ENCODE measurements at places on chromosomes 11 and 22. TPM values are rescaled to one million over a fixed set of nuclear protein-coding genes. Genes with fewer than 3 reads are reported as not detected.
A peak's percentile ranks its signal among the peaks of the same experiment; 100 is the strongest.

DNA sequence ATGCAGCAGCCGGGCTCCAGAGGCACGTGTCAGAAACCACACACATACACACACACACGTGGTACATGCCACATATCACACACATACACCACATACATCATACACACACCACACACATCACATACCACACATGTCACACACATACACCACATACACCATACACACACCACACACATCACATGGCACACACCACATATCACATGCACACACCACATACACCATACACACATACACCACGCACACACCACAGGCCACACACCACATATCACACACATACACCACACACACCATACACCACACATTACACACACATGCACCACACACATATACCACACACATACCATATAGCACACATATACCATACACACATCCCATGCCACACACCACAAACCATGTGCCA, 97.5 kb upstream of the PRR5 start:
- no peak for DNase-seq

GRCh38 chr11:68266121-68266891, 5.5 kb downstream of the C11orf24 start:
- DNase-seq: peak; percentile 81

- DNase-seq: no peak
Measured at GRCh38 chr11:68652683-68653156, 31.6 kb upstream of the GAL start.

DNA sequence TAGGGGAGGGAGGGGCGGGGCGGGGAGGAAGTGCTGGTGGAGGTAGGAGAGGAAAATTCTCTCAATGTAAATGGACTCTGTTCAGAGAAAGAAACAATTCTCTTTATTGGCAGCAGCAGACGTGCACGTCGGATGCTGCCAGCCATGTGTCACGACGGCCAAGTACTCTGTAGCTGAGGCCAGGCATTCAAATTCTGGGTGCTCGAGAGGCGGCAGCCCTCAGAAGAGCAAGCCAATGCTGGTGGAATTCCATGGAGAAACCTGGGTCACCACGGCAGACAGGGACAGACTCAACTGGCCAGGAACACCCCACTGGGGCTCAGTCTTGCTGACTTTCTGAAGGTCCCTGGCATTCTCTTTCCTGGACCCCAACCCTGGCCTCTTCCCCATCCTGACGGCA, 90.8 kb downstream of the ABTB2 start:
- DNase-seq: no peak

- no peak for DNase-seq
Measured at GRCh38 chr22:37053310-37054055, 1.9 kb downstream of the KCTD17 start.

DNA sequence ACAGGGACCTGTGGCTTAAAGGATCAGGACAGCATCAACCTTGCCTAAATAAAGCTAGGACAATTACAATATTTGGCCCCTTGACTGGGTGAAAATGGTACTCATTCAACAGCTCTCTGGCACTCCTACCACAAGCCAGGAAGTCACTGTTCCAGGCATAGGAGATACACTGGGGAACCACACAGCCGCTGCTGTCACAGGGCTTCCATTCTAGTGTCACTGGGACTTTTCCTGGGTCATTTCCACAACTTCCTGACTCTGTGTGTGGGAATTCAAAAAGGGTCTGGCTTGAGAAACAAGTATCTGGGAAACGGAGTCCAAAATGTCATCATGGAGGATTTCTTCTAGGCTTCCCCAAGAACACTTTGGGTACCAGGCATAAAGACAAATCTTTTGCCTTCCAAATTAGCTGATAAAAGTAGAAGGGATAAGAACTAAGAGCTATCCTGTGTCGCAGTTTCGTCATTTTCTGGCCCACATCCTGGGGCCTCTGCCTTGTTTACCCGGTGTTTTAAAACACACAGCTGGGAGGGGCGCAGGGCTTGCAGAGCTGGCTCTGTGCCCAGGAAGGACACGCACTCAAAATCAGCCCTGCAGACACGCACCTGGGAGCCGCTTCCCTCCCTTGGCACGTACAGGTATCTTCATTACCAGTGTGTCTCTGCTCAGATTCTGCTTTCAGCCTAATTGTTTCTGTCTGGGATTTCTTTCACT, 38.0 kb downstream of the TMEM45B start:
- no peak for DNase-seq

DNA sequence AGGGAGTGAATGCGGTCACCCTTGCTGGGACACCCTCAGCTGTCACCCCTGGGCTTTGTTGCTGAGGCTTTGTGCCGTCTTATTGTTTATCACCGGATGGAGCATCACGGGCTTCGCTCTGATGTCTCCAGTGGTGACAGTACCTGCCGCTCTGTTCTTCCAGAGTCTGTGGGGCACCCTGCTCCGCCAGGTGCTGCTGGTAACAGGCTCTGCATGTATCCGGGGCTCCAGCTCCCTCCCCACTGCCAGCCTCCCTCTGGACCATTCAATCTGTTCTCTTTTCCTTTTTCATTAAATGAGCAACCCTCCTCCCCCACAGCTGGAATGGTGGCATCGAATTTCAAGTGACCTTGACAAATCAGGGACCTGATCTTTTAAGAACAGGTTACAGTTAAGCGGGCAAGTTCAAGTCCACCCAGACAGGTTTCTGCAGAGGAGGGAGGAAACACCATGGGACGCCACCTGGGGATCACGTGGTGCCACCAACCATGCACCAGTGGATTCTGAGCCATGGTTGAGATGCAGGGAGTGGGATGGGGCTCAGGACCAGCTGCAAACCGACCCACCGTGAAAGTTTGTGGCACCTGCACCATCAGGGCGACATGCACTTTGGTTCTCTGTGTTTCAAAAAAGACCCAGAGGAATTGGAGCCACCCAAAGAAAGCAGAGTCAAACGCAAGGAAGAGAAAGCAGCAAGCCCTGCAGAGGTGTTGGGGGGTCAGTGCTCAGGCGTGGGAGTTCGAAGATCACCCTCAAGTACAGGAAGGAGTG, 89.3 kb downstream of the BCR start:
- no peak for DNase-seq

DNA sequence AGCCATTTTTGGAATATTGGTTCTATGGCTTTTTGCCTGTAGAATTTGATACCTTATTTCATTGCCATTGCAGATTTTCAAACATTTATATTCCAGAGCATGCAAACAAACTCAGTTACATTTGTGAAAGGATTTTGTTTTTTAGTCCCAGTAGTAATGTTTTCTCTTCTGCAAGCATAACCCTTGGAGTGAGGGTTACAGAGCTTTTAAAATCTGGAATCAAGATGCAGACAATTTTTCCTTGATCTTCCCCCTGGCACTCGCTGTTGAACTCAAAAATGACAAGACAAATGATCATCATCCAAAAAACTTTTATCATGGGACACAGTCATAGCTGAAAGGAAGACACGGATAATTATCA, 20.8 kb downstream of the BBOX1 start:
- DNase-seq: no peak

GRCh38 chr11:12845739-12846358, 163.3 kb upstream of the RASSF10 start:
- no peak for DNase-seq

DNA sequence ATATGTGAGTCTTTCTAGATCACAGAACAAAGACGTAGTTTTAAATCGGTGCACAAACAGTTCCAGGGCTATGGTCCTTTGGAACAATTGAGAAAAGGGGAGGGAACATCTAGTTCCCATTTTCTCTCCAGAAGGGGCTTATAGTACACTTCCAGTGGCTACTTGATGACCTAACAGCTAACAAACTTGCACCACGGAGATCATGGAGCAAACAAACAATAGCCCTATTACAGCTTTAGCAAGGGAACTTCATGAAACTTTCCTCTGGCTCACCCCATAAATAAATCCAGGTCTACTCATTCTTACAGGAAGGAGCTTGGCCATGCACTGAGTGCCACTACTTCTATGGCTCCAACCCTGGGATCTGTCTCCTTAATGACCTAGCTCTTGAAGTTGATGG, 8.3 kb upstream of the FOLR2 start:
- no peak for DNase-seq

- no peak for DNase-seq
Measured at GRCh38 chr11:69903211-69903610, 84.0 kb upstream of the FGF3 start.

DNA sequence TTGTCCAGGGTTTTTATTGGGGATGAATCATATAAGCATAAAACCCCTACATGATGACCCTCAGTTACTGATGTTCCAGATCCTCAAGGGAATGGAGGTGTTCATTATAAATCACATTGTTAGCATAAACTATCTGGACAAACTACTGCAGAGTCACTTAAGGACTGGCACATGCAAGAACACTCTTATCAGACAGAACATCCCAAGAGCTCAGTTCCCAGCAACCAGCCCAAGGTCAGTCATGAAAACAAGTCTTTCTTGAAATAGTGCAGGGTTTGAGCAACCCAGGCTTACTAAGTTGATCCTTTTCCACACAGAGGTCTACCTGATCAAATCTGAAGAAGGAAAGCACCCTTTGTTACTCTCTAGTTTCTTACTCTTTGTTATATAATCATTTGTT, 13.5 kb upstream of the PTS start:
- no peak for DNase-seq

- no peak for DNase-seq
Measured at GRCh38 chr22:26054841-26055605, 114.2 kb upstream of the SEZ6L start.

DNA sequence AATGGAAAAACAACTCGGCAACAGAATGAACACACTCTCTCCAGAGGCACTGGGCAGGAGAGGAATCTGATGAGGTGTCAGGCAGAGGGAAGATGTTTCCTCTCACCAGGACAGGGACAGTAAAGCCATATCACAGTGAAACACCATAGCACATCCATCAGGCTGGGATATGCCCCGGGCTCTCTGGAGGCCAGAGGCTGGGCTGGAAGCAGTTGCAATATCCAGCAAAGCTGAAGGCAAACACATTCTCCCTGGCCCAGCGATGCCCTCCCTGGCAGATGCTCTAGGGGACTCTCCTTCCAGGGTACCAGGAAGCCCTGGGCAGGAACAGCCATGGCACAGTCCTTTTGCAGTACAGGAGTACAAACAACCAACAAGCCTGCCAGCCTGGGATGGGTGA, 11.1 kb downstream of the RSPH14 start:
- DNase-seq: no peak

DNA sequence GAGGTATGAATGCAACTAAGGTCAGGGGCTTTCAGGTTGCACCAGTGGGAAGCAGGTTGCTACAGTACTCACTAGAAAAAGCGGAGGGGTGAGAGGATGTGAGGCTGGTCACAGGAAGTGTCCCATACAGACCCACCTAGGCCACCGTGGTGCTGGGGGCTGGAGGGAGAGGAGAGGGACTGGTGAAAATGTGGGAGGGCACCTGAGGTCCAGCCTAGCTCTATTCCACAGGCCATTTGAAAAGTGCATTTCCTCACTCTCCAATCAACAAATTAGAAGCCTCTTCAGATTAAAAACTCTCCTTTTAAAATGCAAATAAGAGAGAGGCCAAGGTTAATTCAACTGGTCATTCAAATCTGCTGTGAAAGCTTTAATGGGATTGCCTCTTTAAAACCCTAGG, 38.6 kb upstream of the NCAM1 start:
- DNase-seq: no peak

- no peak for DNase-seq
Measured at GRCh38 chr11:14409891-14410290, 50.9 kb upstream of the RRAS2 start.

GRCh38 chr11:17770048-17770652, 35.6 kb downstream of the KCNC1 start:
- no peak for DNase-seq

DNA sequence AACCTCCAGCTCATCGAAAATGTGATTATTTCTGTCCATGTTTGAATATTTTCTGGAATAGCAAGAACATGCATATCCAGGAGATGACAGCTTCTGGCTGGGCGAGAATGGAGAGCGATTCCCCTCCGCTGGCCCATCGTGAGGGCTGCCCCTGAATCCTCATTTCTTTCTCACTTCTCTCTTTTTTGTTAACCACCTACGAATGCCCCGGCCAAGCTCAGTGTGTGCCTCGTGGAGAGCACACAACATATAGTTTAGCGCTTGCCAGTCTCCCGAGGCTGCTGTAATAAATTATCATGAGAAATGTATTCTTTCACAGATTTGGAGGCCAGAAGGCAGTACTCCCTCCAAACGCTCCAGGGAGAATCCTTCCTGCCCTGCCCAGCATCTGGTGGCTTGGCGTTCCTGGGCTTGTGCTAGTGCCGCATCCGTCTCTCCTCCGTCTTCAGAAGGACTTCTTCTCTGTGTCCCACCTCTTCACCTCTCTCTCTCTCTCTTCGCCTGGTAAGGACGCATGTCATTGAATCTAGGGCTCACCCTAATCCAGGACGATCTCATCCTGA, 1306.0 kb downstream of the TBC1D22A start:
- DNase-seq: no peak

GRCh38 chr11:127627629-127628457, 627.3 kb upstream of the KIRREL3 start:
- no peak for DNase-seq

DNA sequence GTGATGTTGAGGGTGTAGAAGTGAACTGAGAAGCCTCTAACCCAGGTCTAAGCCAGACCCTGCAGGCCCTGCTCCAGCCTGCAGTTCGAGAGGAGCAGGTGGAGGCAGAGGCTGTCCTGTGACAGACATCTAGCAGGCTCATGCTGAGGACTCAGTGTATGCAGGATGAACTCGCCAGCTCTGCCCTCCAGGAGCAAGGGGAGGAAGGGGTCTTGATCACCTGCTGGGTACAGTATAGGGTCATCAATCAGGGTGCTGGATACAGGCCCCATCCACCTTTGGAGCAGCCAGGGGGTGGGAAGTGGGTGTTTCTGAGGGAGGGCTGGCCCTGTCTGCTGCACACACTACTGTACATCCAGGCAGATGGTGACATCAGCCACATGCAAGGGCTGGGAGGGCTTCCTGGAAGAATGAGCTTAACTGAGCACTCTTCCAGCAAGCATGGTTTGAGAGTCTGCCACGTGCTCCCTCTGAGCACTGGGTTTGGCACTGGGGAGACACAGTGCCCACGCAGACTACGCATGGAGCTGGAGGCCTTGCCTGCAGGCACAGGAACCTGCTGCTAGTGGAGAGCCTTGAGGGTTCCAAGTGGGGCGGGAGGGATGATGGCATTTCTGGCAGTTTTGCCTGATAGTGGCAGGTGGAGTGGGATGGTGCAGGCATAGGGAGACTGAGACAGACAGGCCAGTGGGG, 9.2 kb downstream of the MAPK8IP1 start:
- DNase-seq: no peak

- no peak for DNase-seq
Measured at GRCh38 chr11:123797114-123797513, 9.0 kb downstream of the OR6M1 start.

GATD1 gene
- total RNA-seq: 62.3 TPM

APLNR gene
- total RNA-seq: not detected

DRAP1 gene
- 124 TPM for total RNA-seq

MMP1 gene
- total RNA-seq: not detected

TIMM10B gene
- 42.1 TPM for total RNA-seq

MFRP gene
- not detected for total RNA-seq

FIBIN gene
- not detected for total RNA-seq

SIDT2 gene
- total RNA-seq: 20.7 TPM

Data from GM12878 (cell line).